ENCODE measurements at places on chromosomes 13 and 19.

GRCh38 chr19:7953576-7953975, 10.1 kb upstream of the TIMM44 start:
- no peak for DNase-seq

- no peak for DNase-seq
Observed at GRCh38 chr13:77055158-77055557, 28.2 kb upstream of the FBXL3 start.

GRCh38 chr19:3575949-3576673, 3.4 kb downstream of the HMG20B start:
- DNase-seq, result no peak

- DNase-seq, result no peak
Observed at GRCh38 chr19:49084206-49085019, 838 bp upstream of the SNRNP70 start.

GRCh38 chr13:24650161-24650560, 30.0 kb upstream of the ATP12A start:
- DNase-seq, result no peak

Data from activated T-cell treated with anti-CD3 and anti-CD28 coated beads for 24 hours (primary cell).